ENCODE measurements at places on chromosomes 7 and 10.

GRCh38 chr7:90599038-90599437 lies 2.9 kb downstream of the CDK14 start:
- no peak for DNase-seq

GRCh38 chr7:120691915-120692314 lies 166.0 kb downstream of the TSPAN12 start:
- DNase-seq = no peak

DNA sequence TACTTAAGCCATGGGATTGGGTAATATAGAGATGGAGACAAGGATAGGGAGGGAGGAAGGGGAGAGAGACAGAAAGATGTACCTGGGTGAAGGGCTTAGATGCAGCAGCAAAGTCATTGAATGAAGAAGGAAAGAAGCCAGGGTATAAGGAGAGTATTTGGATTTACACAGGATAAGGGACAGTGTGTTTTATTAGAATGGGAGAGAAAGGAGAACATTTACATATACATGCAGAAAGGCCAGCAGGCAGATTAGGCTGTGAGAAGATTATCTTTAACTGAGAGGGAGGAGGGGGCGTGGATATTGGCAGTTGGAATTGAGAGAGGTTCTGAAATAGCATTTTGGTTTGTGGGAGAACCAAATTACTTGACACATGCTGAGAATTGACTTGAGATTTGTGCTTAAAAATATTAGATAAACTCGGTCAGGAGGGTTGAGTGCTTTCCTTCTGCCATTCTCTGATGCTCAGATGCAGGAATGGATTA lies 161.5 kb upstream of the ZNF804B start:
- no peak for DNase-seq

GRCh38 chr10:101134299-101135127 lies 3.4 kb downstream of the TLX1 start:
- DNase-seq = no peak

DNA sequence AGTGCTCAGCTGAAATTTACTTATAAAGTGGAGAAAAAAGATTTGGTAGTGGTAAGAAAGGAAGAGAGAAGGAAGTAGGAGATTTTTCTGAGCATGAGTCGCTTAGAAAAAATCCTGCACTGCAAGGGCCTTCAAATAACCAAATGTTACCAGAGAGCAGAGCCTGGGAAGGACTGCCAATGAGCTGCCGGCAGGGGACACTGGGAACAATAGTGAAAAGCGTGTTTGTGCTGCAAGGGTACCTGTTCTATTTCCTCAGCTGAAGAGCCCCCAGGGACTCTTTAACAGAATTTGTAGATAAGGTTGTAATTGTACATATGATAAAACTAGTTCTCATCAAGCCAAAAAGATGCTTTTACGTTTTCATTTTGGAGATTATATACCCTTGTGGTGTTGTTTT lies 696.3 kb upstream of the C7orf33 start:
- DNase-seq = peak; percentile 10

DNA sequence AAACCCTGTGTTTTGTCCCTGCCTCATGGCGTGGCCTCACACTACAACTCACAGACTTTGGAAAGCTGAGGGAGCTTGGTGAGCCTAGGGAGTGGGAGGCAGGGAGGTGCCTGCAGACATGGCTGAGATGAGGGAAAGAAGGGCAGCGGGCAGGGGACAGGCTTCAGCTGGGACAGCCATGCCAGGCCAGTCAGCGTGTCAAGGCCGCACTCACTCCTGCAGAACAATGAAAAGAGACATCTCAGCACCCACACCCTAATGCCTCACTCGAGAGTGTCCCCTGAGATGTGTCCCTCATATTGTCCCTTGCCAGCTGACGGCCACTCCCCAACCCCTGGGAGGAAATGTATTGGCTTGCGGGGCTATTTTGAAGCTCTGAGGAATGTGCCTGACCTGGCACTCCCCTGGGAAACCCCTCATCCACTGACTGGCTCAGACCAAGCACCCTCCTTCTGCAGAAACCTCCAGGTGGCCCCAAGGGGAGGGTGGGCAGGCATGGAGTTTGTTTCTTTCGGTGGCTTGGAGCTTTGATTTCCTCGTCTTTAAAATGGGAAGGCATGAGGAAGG lies 31.6 kb downstream of the SH3PXD2A start:
- DNase-seq = no peak

- DNase-seq = no peak
These were observed 83.4 kb upstream of the FAM3C start for GRCh38 chr7:121479466-121479865.

DNA sequence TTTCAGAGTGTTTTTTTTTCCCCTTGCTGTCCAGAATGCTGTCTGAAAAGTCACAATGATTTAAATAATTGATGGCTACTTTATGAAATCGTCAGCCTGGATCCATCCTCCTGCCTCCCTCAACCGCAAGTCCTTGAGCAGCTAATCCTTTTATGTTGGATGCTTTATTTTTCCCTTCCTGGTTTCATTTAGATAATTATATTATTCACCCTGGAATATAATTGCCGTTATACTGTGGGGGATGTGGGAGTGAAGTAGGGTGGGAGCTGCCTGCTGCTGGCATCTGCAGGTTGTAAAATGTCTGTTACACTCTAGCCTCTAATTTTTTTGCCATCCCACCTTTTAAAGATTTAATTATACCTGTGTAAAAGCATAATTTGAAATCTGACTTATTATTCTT lies 290.5 kb upstream of the LRGUK start:
- DNase-seq = peak; percentile 34

- DNase-seq = no peak
These were observed 70.6 kb downstream of the MCMBP start for GRCh38 chr10:119801998-119802538.

- no peak for DNase-seq
These were observed 82.5 kb downstream of the RNLS start for GRCh38 chr10:88500656-88501055.

GRCh38 chr10:24446739-24447138 lies 237.8 kb downstream of the KIAA1217 start:
- DNase-seq = no peak

DNA sequence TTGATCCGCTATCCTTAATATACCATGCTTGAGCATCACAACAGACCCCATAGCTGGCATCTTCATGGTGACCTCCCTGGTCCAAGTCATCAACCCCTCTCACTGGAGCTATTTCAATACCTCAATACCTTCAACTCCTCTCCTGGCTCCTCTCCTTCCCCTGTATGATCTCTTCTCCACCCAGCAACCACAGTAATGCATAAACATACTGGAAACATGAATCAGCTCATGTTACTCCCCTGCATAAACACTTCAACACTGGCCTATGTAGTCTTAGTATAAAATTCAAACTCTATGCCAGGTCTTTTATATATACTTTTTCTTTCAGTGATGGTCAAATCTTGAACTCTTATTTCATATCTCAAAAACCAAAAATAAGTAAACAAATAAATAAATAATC lies 31.8 kb upstream of the TMEM273 start:
- no peak for DNase-seq

GRCh38 chr10:31961277-31962074 lies 32.8 kb upstream of the ARHGAP12 start:
- DNase-seq = peak; percentile 74

GRCh38 chr7:7352845-7353244 lies 170.5 kb downstream of the C1GALT1 start:
- no peak for DNase-seq

GRCh38 chr10:83954193-83954799 lies 185.0 kb upstream of the GHITM start:
- no peak for DNase-seq

DNA sequence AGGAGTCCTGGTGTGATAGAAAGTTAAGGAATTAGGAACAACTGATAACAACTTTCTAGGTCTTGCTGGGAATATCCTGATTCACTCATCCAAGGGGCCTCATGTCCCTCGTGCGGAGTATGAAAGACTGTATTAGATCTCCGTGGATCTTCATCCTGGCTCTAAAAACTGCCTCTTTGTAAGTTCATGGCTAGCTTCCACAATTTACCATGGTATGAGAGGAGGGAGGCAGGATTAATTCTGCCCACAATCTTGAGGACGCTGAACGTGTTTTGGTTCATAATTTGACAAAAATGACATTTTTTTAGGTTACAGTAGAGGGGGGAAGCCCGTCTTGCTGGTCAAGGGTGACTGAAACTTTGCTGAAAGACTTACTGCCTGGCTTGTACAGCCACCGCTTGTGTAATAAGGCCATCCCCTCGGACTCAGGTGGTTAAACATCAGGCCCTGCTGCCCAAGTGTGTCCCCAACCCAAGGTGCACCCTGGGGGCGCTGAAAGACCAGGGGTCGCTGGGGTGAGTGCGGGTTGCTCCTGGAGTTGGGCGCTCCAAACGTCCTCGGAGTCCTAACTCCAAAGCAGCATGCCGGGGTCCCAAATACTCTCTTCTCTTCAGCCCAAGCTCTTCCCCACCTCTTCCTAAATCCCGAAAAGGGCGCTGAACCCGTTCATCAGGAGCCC lies 733 bp downstream of the HIBADH start:
- peak; percentile 71 for DNase-seq

GRCh38 chr7:74191231-74191630 lies 17.1 kb downstream of the EIF4H start:
- DNase-seq = no peak

GRCh38 chr10:92822060-92822634 lies 26.2 kb upstream of the EXOC6 start:
- no peak for DNase-seq

DNA sequence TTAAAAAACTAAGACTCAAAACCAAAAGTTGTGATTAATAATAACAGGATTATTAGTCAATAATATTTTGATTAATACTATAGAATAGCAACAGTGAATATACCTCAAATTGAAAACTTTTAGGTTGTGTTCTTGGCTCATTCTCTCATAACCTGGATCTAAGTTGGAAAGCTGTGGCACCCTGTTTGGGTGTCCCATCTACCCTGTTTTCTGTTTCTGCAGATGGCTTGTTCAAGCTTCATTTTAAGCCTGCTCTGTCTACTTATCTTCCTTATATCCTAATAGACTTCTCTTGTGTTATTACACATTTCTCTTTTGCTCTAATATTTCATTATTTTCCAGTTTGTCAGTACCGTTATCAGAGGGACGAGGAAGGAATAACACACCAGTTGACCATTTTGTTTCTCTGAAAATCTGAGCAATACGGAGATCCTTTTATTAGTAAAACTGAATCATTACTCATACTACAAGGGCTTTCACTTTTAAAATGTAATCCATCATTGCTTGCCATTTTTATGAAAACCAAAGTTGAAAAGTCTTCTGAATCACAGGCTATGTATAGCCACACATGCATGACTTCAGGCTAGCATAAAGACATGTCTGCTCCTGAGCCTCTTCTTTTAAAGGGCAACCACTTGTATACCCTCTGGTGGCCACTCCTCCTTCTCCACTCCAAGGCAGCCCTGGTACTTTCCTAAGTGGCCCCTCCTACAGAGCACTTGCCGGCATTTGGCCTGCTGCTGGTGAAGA lies 22.3 kb downstream of the COX15 start:
- DNase-seq = no peak

- DNase-seq = no peak
These were observed 142.5 kb upstream of the PRKCQ start for GRCh38 chr10:6722616-6723004.

DNA sequence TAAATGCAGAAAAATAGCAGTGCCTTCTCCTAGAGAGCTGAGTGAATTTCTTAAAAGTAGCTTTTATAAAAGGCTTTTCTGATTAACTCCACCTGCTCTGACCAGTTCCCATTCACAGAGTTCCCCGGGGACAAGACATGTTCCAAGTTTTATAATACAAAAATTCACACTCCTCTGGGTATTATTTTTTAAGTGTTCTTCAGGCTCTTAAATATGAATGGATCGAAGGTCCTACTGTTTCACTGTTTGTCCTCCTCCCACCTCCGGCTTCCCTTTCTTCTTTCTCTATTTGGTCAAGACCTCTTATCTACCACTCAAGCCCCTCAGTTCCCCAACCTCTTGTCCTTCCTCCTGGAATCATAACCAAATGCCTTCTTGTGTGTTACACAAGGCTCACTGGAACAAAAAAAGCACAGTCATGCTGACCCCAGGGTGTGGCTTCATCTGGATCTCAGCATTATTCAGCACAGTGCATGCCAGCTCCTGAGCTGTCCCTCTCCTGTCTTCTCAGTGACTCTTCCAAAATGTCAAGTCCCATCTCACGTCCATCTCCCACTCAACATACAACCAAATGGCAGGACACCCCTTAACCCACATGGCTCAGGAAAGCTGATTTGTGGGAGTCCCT lies 222.4 kb downstream of the SORCS1 start:
- DNase-seq = no peak

GRCh38 chr10:100148353-100149211 lies 37.2 kb downstream of the ERLIN1 start:
- no peak for DNase-seq

DNA sequence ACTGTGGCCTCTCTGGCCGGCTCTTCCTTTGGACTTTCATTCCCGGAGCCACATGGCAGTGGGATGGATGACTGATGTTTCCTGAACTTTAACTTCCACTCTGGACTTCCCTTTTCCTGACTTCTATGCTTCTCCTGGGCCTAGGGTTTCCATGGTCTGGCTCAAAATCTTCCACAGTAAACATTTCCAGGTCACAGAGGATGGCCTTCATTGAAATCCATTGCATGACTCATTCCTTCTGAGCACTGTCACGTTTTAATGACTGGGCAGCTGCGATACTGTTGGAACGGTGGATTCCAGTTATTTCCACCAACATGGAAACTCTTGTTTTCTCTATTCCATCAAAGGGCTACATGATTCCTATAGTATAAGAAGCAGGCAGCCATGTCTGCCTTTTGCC lies 24.4 kb upstream of the ZNF273 start:
- DNase-seq = no peak

- no peak for DNase-seq
These were observed 33.7 kb downstream of the PRKAG2 start for GRCh38 chr7:151843181-151843580.

- no peak for DNase-seq
These were observed 131.8 kb upstream of the PALS2 start for GRCh38 chr7:24441314-24442027.

DNA sequence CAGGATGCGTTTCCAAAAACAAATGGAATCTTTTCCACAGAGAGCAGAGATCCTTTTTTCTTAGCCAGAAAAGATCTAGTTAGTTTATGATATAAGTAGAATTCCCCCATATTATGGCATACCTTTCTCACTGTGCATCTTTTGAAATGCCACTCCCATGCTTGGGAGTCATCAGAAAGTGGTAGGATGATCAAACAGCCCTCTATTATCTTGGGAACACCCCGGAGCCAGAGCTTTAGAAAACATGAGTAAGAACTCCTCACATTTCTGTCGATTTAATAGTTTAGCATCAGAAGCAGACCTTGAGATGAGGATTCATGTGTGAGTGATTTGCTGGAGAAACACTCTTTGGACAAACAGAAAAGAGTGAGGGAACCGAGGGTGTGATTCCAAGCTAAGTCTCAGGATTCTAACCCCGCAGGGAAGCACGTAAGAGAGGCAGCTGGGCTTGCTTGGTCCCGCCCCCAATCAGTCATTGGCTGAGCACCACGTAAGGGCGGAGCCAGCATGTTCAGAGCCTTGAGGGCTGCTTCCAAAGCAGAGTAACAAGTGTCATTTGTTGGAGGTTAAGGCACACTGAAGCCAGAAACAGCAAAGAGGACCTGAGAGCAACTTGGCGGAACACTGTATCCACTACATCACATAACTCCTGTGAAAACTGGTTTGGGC lies 43.7 kb upstream of the NXPH1 start:
- DNase-seq = no peak

Measured in NCI-H1092 treated with DMSO at 0.1 percent for 48 hours (cell line).